ENCODE measurements at places on chromosomes 12 and 14.
A peak's percentile ranks its signal among the peaks of the same experiment; 100 is the strongest.

GRCh38 chr14:99792551-99793212 lies 531 bp upstream of the EML1 start:
- no peak for DNase-seq

DNA sequence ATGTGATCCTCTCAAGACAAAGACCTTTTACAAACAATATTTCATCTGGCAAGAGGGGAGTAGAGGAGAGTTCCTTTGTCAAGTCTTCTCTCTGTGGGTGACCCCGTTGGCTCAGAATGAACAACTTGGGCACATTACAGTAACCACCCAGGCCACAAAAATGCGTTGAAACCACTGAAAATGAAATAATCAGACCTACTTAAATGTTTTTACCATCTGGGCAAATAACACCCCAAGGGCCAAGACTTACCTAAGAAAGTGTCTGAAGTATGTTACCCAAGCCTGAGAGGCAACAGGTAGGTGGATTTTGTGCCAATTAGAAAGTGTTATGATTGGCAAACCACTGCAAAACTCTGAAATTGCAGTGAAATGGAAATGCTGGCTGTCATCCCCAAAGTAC lies 1.3 kb downstream of the TC2N start:
- DNase-seq = no peak

DNA sequence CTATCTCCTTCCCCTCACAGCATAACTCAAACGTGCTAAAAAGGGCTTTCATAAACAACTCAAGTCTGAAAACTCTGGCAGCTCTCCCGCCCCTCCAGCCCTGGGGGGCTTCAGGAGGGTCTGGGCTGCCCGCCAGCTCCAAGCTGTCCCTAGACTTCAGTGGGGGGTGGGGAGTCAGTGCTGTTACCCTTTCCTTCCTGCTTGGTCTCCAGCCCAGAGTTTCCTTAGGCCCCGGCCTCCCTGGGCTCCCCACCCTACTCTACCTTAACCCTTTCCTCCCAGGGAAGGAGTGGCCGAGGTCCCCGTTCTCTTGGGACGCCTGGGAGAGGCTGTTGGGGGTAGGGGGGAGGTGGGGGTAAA lies 530 bp upstream of the NYNRIN start:
- no peak for DNase-seq

DNA sequence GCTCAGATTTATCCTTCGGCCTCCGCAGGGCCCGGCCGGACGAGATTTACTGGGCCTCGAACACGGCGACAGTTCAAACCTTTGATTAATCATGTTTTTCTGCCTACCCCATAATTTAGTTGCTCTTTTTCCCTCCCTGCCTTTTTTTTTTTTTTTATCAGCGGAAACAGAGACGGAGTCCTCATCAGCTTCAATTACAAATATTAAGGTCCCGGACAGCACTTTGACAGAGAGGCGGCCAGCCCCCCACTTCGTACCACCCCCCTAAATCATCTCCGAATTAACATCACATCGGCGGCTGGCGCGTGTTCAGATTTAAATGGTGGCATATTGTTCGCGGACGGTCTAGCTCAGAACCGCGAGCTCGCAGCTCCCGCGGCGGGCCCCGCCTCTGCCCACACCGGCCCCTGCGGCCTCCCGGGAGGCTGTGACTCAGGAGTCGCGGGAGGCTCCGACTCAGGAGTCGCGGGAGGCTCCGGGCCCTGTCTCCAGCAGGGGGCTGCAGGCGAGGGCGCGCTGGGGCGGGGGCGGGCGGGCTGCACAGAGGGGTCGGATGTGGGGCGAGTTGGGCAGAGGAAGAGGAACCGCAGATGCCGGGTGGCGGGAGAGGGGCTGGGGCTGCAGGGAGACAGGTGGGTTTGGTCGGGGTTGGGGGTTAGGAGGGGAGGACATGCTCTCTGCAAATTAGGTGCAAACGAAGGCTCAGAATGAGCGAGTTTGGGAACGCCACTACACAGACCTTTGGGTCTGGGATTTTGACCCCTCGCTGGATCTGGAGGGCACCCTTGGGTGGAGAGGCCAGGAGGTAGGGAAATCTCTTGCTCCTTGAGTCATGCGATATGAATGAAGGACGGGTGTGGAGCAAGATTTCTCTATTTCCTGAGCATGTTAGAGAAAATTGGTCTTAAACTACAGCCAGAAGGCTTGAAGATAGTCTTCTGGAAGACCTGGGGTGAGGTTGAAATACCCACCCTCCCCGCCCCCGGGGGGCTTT lies 19.6 kb upstream of the ATP5MC2 start:
- DNase-seq = peak; percentile 17

- no peak for DNase-seq
Observed at GRCh38 chr12:93536766-93537488, 35.5 kb upstream of the SOCS2 start.

DNA sequence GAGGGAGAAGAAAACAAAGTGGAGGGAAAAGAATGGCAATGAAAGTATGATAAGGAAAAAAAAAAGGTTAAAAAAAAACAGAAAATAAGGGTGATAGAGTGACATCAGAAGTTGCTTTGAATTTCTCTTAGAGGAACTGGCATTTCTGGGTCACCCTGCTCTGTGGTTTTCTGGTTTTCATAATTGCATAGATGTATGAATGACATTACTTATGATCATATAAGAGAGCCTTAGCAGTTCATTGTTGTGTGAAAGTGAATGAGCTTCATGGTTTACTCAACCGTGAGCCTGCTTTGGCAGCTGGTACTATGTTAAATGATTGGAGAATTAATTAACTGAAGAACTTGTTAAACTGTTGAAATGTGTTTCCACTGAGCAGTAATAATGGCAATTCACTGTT lies 336.4 kb upstream of the FBXO33 start:
- no peak for DNase-seq

DNA sequence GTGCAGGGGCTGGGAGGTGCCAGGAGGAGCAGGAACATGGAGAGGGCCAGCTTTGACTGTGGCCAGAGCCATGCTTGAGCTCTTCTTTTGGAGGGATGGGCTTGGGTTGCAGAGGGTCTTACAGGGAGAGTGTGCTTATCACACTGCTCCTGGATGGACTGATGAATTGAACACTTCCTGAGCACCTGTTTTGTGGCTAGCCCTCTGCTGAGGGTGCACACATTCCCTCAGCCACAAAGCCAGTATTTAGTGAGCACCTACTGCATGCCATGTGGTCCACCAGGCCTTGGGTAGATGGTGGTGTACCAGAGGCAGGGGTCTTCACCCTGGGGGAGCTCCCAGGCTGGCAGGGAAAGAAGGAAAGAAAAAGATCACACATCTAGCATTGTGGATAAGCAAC lies 118.9 kb downstream of the SLC25A47 start:
- DNase-seq = no peak

DNA sequence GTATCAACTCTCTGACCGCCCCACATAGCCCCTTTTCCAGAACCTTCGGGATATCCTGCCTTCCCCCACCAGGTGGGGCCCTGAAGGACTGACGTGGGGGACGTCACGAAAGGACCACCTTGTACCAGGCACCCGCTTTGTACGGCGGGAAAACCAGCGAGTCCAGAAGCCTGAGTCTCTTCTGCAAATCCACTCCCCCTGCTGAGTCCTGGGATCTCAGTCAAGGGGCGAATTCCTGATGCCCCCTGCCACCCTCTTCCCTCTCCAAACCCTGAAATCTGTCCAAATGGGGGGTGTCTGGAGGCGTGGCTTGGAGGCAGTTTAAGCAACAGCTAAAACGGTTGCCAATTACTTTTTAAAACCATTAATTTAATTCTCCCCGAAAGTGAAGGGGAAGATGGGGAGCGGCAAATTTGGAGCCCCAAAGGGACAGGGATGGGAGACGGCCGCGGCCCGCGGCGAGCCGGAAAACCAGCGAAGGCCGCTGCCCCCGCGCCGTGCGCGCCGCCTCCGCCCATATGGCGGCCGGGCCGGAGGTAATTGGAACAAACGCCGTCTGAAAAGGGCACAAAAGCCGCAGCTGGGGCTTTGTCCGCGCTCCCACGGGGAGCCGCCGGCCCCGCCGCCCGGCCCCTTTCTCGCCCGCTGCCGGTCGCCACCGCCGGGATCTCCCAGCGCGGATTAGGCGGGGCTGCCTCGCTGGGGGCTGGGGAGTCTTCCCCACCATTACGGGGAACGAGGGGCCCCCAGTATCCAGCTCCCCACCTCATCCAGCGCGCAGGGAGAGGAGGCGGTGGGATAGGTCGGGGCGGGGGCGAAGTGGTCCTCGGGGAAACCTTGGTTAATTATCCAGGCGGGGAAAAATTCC lies 6.6 kb downstream of the LHX5 start:
- DNase-seq = no peak

- DNase-seq = no peak
Observed at GRCh38 chr14:90727082-90727481, 89.1 kb downstream of the TTC7B start.

- no peak for DNase-seq
Observed at GRCh38 chr14:75715926-75716780, 55.1 kb downstream of the TTLL5 start.

DNA sequence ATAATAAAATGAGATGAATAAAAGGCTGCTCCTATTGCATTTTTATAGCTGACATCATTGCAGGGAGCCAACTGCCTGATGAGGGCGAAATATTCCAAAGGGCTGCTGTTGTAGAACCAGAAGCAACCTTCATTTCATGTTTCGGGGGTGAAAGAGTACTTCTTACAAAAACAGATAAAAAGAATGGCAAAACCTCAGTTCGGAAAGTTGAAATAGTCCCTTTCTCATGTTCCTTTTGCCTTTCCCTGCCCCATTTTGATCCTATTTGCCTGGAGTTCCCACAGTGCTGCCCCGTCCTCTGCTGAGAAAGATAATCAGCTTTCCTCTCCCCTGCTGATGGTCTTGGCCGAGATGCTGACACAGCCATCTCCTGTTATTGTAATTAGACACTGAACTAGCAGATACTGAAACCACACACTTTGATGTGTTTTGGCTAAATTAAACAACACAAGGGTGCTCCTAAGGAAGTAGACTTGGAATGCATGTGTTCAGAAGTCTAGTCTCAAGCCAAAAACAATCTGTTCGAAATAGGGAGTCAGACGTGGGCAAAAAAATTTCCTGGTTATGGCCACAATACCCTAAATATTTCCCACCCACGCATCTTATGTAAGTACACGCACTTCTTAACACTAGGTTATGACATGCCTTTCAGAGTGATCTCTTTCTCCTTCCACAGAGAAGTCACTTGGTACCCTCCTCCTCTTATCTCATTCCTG lies 117.2 kb downstream of the PPM1H start:
- no peak for DNase-seq

- no peak for DNase-seq
Observed at GRCh38 chr12:25725470-25725869, 172.4 kb upstream of the LMNTD1 start.

DNA sequence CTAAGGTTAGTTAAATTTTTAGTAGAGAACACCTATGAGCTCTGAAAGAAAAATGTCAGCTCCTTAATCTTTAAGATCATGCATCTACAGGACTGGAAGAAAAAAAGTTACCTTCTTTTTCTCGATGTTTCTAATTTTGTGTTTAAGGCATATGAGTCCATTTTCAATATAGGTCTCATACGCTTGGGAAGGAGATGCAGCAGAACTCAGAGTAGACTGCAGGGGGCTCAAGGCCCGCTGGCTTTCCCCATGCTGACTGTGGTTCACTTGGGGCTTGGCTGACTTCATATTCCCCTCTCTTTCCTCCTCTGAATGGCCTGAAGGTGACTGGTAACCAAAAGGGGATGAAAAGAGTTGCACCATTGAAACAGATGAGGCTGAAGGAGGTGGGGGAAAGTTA lies 1.5 kb downstream of the CAPRIN2 start:
- DNase-seq = no peak

- DNase-seq = no peak
Observed at GRCh38 chr14:52013984-52014600, 24.7 kb downstream of the RTRAF start.

- DNase-seq = no peak
Observed at GRCh38 chr14:100711493-100711892, 15.2 kb upstream of the DLK1 start.

- no peak for DNase-seq
Observed at GRCh38 chr12:108327621-108328344, 11.3 kb downstream of the CMKLR1 start.

- no peak for DNase-seq
Observed at GRCh38 chr14:44662250-44662891, 155.3 kb upstream of the FSCB start.

DNA sequence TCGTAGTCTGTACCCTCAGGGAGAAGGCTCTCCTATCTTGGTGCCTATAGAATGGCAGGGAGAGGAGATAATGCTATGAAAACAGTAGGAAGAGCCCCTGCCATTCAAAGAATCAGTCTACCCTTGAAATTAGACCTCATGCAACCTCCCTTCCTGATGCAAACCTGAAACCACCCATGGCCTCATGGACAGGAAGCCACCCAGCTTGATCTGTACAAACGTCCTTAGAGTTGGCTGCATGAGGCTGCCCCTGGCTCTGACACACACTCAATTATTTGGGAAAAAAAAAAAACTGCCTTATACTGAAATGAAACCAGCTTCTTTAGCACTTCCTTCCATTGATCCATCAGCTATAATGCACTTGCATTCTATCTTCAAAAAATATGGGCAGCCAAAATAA lies 116.6 kb upstream of the BCL2L14 start:
- DNase-seq = no peak

DNA sequence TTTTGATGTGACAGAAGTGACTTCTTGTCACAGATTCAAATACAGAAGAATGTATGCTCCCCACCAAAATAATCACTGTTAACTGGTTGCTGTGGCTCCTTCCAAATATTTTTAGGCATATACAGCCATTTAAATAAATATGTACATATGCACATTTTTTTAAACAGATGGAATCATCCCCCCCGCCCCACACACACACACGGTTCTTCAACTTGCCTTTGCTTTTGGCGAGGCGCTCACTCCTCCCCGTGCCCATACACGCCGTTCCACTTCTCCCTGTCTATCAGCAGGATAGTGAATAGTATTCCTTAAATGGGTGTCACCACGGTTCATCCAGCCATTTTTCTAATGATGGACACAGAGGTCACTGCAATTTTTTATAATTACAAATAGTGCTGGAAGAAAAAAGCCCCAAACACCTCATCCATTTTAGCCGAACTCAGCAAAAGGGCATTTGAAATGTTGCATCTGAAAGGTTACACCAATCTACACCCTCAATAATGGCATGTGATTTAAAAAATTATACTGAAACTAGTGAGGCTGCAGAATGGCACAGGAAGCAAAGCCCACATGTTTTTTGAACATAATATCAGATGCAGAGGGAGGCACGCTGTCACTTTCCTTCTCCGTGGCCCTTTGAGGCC lies 39.2 kb upstream of the MEG3 start:
- DNase-seq = no peak

DNA sequence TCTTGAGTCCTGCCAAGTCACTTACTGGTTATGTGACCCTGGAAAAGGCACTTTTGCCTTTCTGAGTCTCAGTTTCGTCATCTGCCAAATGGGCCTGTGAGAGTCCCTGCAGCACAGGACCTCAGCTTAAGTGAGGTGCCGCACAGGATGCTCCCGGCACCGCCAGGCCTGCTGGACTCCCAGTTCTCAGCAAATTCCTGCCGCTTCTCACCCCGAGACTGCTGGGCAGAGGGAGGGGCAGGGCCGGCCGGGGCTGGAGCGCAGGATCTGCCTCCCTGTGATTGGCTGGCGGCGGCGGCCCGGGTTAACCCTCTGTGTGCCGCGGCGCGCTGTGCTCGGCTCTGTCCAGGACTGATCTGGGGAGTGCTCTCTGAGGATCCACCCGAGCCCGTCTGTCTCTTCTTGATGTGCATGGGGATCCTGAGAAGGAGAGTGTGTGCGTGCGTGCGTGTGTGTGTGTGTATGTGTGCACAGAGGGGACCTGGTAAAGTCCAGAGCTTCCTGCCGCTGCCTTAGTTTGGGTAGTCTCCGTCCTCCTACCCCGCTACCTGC lies 8.6 kb downstream of the SETD1B start:
- peak; percentile 47 for DNase-seq

Measured in DMS153 (cell line).